Activated CD4-positive, alpha-beta memory T cell treated with anti-CD3 and anti-CD28 coated beads, Interleukin-2, amount 10 ng/mL, durations not matched to agents 7 days and 5 days (primary cell): ENCODE measurements at places on chromosomes 3 and 15.

GRCh38 chr3:160130950-160131349, 94.3 kb upstream of the C3orf80 start:
- DNase-seq, result no peak

GRCh38 chr15:66704803-66705153, 2.7 kb downstream of the SMAD6 start:
- DNase-seq, result no peak

- no peak for DNase-seq
Measured at GRCh38 chr3:46093327-46093942, 66.2 kb upstream of the XCR1 start.

GRCh38 chr15:84949845-84950569, 31.6 kb upstream of the PDE8A start:
- DNase-seq, result no peak

DNA sequence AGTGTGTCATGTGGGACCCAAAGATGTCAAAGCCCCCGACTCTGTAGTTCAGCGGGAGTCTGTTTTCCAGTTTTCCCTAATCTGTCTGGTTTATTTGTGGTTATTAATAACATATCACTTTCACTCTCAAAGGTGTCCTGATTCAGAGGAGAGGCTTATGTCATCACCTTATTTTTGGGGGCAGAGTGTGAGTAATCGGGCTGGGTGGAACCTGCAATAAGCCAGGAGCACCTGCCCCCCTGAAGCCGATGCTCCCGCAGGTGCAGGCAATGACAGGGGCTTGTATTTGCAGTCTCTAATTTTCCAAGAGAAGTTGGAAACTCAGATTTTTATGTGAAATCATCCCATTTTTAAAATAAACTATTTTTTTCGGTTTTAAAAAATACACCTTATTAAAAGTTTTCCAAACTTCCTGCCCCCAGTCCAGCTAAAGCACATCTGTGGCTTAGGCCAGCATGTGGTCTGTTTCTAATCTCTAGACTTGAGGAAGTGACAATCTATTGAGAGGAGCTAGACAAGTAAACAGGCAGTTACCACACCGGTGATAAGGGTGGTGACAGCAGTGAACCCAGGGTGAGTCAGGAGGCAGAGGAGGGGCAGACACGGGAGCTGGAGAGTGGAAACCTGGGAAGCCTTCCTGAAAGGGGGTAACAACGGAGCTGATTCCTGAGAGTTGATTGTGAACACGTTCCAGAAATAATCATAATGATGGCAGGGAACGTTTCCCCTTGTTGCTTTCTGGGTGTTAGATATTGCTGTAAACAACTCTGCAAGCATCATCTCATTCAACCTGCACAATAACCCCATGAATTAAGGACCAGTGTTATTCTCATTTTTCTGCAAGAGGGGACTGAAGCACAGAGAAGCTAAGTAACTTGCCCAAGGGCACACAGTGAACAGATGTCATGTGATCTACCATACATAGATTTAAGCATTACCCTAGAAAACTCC, 37.2 kb downstream of the BHLHE40 start:
- DNase-seq, result peak; percentile 73

DNA sequence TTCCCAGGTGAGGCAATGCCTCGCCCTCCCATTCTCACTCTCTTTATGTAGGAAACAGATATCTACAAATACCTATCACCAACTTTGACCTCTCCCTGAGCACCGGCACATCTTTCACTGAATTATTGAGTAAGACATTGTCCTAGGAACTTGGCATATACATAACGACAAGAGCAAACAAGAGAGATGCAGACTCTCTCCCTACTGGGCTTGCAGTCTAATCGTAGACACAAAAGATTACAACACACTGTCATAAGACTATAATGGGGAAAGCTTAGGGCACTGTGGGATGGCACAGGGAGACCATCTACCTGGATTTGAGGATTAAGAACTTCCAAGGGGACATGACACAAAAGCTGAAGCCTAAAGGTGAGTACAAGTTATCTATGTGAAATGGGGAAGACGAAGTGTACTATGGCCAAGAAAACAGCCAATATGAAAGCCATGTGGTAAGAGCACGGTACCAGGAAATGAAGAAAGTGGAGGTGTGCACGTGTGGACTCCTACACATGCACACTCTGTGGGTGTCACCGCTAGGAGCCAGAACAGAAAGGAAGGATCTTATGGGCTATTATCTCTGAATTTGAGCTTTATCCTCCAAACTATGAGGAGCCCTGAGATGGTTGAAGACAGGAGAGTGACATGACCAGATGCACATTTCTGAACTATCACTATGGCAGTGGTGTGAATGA, 218.8 kb upstream of the STRIT1 start:
- DNase-seq, result no peak

GRCh38 chr15:36230776-36231175, 348.6 kb upstream of the CDIN1 start:
- no peak for DNase-seq

DNA sequence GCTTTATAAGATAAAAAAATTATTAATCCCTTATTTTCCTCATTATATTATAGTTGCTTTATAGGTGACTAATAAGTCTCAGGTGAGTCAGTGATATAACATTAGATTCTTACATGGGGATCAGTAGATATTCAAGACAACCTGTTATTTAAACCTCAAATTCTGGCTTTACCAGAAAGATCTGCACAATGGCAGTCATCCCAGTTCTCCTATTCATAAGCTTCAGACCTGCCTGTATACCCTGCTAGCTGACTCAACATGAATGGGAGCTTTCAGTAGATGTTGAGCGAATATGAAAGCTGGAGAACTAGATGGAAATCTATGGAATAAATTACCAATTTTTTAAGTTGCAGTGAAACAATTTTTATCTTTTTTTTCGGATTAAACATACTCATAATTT, 20.5 kb upstream of the CCDC54 start:
- no peak for DNase-seq

GRCh38 chr15:41139619-41140018, 23.5 kb upstream of the INO80 start:
- DNase-seq, result no peak

- no peak for DNase-seq
Measured at GRCh38 chr15:74662064-74662860, 33.6 kb downstream of the EDC3 start.

DNA sequence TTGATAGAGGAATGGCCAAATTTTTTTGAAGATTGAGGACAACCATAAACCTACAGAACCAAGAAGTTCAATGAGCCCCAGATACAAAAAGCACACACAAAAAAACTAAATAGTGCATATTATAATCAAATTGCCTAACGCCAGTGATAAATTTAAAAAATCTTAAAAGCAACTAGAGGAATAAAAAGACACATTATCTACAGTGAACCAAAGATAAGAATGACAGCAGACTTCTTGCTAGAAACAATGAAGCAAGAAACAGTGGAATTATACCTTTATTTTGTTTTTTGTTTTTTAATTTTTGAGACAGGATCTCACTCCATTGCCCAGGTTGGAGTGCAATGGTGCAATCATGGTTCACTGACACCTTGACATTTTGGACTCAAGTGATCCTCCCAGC, 9.9 kb upstream of the SAMD7 start:
- no peak for DNase-seq

GRCh38 chr3:123562547-123562946, 22.3 kb downstream of the HACD2 start:
- DNase-seq, result no peak

- DNase-seq, result peak; percentile 17
Measured at GRCh38 chr3:146160964-146161662, at the start of gene PLOD2. PLOD2 (minus strand) TSS chr3:146161184; CDS start chr3:146160989, 195 bp downstream.

- DNase-seq, result no peak
Measured at GRCh38 chr3:196150481-196150880, 60.7 kb downstream of the ZDHHC19 start.

GRCh38 chr3:195129644-195130492, 141.1 kb downstream of the XXYLT1 start:
- DNase-seq, result peak; percentile 39

GRCh38 chr3:8886546-8886945, 76.7 kb downstream of the RAD18 start:
- no peak for DNase-seq

DNA sequence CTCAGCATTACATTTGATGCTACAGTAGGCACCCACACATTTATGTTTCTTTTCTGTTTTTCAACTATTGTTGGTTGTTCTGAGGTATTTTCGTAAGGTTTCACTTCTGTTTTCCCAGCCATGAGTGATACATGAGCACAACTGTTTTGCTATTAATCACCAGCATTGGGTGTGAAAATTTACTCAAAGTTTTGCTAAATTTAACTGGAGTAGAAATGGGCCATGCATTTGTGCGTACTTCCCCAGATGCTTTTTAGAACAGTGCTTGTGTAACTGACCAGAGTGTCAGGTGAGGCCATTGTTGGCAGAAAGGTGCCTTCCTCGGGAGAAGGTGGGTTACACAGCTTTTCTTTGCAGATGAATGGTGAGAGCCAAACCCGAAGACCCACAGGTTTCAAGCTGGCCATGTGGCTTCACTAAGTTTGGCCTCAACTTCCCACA, 70.4 kb downstream of the ST6GAL1 start:
- DNase-seq, result peak; percentile 33

DNA sequence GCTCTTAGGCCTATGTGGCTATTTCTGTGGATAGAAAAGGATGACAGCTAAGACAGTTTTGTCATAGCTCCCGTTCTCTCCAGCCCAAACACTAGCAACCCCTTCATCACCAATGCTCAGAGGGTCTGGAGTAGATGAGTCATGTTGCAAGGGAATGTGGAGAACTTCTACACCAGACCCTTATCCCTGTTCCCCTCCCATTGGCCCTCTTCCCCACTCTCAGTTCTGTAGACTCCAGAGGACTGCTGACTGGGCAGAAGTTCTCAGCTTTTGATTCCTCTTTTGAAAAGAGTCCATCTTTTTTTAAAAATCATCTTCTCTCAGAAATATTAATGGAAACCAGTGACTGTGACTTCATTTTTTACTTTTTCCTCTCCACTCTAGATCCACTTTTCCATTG, 2.4 kb upstream of the MYZAP start:
- no peak for DNase-seq

GRCh38 chr15:60162251-60162967, 158.3 kb downstream of the FOXB1 start:
- DNase-seq, result no peak

- no peak for DNase-seq
Measured at GRCh38 chr15:40342416-40343320, 1.9 kb upstream of the CCDC9B start.

DNA sequence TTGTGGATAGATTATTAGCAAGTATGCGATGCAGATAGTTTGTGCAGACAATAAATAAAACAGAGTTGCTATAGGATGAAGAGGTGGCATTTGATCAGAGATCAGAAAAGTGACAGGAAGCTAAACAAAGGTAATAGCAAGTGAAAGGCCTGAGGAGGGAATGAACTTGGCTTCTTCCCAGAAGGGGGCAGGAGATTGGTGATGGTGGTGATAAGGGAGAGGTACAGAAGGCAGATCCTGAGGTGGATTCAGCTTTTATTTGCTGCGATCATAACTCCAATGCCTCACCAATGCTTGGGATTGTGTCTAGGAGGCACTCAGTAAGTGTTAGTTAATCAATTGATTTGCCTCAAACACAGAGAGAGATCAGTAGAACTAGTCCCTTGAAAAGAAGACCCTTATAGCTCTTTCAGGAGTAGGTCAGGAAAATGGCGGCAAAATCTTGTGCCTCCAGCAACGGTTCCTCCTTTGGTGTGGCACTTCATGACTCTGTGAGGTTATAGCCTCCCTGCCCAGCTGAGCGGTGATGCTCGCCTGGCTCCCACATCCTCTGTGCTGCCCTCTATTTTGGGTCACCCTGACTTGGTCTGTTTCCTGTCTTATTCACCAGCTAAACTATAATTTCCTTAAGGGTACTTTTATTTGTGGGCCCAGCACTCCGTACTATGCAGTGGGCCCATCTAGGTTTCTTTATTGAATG, 37.5 kb downstream of the TGFBR2 start:
- peak; percentile 81 for DNase-seq

DNA sequence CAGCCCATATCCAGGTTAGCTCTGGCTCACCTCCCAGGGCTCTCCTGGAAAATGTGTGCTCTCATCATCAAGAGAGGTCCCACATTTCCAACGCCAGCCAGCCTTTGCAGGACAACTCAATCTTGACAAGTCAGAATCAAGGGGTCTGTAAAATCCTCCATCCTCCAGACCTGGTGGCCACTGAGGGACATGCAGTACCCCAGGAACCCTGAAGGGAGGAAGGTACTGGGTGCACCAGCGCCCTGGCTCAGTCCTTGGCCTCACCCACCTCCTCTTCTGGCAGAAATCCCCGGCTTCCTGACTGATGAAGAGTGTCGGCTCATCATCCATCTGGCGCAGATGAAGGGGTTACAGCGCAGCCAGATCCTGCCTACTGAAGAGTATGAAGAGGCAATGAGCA, 6.0 kb upstream of the WDR6 start:
- DNase-seq, result no peak

- DNase-seq, result no peak
Measured at GRCh38 chr3:4684117-4684516, 191.0 kb downstream of the ITPR1 start.

DNA sequence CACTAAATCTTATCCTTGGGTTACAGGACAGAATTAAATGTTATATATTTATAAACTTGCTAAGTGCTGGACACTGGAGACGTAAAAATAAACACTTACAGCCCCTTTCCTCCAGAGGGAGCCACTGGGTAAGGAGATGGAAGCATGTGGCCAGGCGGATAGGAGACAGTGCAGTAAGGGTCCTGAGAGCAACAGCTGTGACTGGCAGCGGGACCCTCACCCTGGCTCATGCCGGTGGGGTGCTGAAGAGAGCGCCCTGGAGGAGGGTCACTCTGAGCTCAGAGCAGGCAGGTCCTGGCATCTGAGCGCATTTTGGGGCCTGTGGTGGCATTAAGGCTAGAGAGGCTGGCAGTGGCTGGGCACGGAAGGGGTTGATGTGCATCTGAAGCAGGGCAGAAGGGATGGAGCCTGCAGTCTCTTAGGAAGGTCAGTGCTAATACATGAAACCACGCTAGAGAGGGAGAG, 16.0 kb downstream of the SEC61A1 start:
- no peak for DNase-seq

- DNase-seq, result no peak
Measured at GRCh38 chr15:42727750-42728381, 9.1 kb downstream of the CDAN1 start.

DNA sequence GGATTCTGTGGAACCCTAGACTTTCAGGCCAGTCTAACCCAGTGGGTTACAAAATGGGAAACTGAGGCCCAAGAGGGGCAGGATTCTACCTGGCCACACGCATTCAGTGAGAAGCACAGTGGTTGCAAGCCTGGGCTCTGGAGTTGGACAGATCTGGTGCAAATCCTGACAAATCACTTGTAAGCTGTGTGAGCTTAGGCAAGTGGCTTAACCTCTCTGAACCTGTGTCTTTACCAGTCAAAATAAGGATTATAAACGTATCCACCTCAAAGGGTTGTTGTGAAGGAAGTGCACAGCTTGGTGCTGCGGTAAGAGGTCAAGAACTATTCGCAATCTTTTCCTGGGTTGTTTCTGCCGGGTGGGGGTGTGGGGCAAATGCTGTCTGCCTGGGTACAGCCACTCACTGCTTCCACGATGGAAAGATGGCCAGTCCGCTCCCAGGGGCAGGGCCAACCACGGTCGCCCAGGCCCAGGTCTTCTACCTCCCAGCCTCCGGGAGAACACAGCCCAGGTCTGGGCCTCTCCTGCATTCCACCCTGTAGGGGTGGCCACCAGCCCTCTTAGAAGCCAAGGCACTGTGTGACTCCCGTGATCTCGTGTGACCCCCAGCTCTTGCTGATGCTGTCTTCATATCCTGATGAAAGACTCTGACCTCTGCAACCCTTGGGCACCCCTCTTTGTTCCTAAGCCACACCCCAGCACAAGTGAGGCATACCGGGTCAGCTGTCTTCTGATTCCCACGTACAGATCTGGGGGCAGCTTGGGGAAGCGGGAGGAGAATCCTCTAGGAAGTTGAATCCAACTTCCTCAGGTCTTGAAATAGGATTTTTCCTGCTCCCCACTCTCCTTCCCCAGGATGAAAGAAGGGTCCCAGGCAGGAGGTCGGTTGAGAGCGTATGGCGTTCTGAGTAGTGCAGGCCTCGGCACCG, 1.5 kb downstream of the CHRNA3 start:
- no peak for DNase-seq
